Osteoblast (primary cell): ENCODE measurements at places on chromosomes 12 and 14. TPM values are rescaled to one million over a fixed set of nuclear protein-coding genes. Genes with fewer than 3 reads are reported as not detected.

ASB2 gene
- 0.88 and 1.1 TPM in 2 replicates for total RNA-seq

AQP5 gene
- not detected in 2 replicates for total RNA-seq

REP15 gene
- total RNA-seq = 3.5 and 4.0 TPM in 2 replicates

POTEM gene
- total RNA-seq = not detected in 2 replicates

RFLNA gene
- 15.9 and 16.2 TPM in 2 replicates for total RNA-seq

SYCP3 gene
- total RNA-seq = 0.72 and 0.88 TPM in 2 replicates
